ENCODE measurements at places on chromosomes 1 and 21.

DNA sequence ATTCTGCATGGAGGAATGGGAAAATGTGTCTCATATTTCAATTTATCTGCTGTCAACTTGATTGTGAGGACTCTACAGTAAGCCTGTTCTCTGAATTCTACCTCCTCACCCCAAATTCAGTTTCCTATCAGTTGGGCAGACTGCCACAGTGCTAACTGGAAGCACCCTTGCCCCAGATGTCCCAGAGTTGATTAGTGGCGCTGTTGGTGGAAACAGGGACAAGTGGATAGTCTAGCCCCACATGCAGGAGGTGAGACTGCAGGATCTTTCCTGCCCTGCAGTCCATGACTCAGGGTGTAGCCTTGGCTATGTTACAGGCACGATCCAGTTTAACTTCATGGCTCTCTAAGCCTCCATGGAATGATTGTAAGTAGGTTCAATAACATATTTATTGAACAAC lies 22.1 kb downstream of the ADAM30 start:
- DNase-seq: no peak

GRCh38 chr1:78048446-78048845 lies 2.7 kb downstream of the GIPC2 start:
- no peak for DNase-seq

GRCh38 chr1:21396516-21396915 lies 43.4 kb upstream of the NBPF3 start:
- DNase-seq: no peak

- no peak for DNase-seq
These were observed 87.5 kb upstream of the RGS1 start for GRCh38 chr1:192488058-192488457.

GRCh38 chr1:217484871-217485270 lies 146.0 kb downstream of the GPATCH2 start:
- DNase-seq: no peak

DNA sequence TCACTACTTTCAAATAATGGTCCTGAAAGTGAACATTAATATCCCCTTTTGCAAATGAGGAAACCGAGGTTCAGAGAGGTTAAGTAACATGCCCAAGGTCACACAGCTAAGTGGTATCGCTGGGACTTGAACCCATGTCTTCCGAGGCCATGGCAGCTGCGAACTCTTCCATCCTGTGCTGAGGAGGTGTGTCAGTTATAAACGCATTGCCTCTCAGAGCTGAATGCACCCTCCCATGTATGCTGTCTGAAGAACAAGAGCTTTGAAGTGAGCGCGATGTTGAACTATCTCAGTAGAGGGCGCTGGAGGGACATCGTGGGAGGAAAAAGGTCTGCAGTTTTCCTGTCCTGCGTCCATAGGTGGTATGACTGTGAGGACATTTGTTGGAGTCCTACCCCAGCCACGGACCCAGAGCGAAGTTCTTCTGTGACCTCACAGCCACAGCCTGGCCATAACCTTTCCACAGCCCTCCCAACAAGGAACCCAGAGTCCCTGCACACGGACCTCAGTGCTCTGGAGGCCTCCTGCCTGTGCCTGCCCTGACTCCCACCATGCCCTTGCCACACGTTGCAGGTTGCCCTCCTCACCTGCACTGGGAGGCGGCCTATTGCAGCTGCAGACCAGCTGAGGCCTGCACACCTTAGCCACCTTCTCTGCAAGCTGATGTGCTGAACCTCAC lies 7.5 kb downstream of the MYOC start:
- DNase-seq: peak; percentile 63

DNA sequence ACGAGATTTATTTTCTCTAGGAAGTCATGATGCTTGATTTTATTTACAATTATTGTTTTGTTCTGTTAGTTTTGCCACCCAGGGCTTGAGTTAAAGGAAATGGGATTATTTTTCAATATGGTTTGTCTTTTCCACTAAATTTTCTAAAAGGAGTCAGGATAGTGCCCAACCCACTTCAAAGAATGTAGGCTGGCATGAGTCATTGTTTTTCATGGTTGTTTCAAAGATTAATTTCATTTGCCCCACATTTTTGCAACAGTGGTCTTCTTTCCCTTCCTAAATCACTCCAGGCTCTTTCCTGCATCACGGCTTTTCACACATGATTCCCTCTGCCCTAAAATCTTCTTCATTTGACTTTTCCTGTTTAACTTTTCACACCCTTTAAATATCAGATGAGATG lies 2.5 kb downstream of the SLAMF6 start:
- DNase-seq: no peak

- DNase-seq: no peak
These were observed 57.2 kb upstream of the COL6A2 start for GRCh38 chr21:46040707-46041106.

DNA sequence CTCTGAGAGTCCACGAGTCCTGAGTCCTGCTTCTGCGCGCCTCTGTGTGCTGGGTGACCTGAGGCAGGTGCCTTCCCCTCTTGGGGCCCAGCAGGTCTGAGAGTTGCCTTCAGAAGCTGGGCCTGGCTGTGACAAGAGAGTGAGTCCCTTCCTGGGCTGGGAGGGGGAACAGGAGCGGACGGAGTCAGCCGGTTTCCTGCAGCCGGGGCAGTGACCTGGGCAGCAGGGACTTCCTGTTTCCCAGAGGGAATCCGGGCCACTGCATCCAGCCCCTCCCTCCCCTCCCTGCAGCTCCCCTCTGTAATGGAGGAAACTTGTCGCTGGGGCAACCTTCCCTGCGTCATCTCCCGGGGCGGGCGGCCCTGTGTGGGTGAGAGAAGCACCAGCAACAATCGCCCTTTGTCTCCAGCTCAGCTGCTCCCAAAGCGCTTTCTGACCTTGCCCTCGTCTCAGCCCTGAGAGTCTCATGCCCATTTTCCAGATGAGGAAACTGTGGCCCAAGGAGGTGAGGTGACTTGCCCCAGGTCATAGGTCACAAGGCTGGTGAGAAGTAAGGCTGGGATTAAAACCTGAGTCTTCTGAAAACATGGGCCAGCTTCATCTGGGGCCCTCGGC lies 61.1 kb downstream of the SDC3 start:
- no peak for DNase-seq
